Cardiac septum (tissue), 1 donor: ENCODE measurements at places on chromosomes 2 and 18. TPM values are rescaled to one million over a fixed set of nuclear protein-coding genes. Genes with fewer than 3 reads are reported as not detected.

Gene NRBP1
- 64.6 TPM for total RNA-seq

Gene MALL
- total RNA-seq: 19.6 TPM

Gene AQP12A
- not detected for total RNA-seq

DNA sequence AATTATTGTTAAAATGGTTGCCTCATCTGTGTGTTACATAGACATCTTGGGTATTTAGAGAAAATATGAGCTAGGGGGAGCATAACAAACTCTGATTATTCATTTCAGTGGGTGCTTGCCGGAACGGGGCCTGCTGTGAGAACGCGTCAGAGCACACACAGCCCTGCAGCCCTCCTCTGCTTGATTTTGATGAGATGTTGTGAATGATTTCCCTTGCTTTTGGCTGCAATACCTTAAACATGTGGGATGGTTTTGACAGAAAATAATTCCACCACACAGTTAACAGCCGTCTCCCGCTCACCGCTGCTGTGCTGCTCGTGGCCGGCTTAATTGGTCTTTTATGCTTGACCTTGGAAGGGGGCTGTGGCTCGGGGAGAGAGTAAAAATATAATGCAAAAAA lies 49.9 kb upstream of the TXNDC2 start:
- DNase-seq: no peak
